SK-MEL-5 (cell line): ENCODE measurements at places on chromosomes 4 and X.

GRCh38 chrX:20221902-20222301 is 44.8 kb downstream of the RPS6KA3 start:
- no peak for DNase-seq

- no peak for DNase-seq
Observed at GRCh38 chr4:21656832-21657231, 291.7 kb downstream of the KCNIP4 start.

GRCh38 chrX:105664243-105664642 is 158.1 kb upstream of the NRK start:
- no peak for DNase-seq

DNA sequence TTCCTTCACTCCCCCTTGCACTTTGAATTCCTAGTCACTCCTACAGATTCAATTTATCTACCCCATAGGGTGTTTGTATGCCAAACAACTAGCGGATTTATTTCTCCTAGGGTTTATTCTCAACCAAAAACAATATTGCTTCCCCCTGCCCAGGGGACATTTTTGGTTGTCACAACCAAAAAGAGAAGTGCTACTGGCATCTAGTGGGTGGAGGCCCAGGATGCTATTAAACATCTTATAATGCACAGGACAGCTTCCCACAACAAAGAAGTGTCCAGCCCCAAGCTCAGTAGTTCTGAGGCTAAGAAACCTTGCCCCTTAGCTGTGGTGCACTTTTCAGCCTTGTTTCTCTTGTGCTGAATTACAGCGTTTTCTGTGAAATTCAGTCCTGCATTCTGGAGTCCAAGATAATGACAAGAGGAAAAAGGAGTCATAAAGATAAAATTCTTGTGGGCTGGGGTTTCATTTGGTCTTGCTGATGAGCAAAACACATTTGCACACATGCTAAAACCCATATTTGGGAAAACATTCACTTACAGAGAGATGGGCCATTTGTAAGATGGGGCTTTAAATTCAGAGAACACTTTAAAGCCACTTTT is 11.2 kb upstream of the SYTL4 start:
- no peak for DNase-seq

GRCh38 chrX:97167333-97167732 is 283.6 kb downstream of the RPA4 start:
- DNase-seq, result no peak

- peak; percentile 76 for DNase-seq
Observed at GRCh38 chr4:74370912-74371311, 6.0 kb downstream of the EREG start.

DNA sequence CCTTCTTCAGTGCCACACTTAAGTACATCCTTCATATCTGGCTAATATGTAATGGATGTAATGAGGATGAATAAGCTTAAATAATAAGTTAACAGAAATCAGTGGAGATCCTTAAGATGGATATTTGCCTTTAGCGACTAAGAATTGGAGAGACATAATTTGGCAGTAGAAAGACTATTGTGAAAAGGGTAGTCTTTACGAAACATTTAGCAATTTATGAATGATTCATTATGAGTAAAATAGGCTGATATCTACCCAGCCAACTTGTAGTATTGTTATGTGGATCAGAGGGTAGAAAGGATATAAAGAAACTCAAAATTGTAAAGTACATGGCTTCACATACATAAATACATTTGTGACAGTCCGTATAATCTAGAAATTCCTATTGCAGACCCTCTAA is 2371.8 kb downstream of the PCDH7 start:
- no peak for DNase-seq

GRCh38 chrX:40719218-40719617 is 16.1 kb downstream of the MED14 start:
- DNase-seq, result no peak

GRCh38 chr4:99490286-99490685 is 20.5 kb upstream of the C4orf17 start:
- DNase-seq, result no peak

DNA sequence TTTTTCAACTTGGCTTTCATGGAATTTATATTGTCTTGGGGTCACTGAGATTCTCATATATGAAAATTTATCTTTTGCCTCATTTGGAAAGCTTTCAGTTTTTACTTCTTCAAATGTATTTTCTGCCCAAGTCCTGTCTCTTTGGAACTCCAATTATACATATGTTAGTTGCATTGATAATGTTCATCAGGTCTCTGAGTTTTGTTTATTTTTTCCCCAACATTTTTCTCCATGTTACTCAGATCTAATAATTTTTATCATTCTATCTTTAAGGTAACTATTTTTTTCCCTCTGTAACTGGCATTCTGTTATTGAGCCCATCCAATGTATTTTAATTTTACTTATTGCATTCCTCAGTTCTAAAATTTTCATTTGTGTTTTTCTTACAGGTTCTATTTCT is 10.7 kb upstream of the TRO start:
- DNase-seq, result no peak

- DNase-seq, result no peak
Observed at GRCh38 chr4:73172161-73172560, 86.4 kb downstream of the ANKRD17 start.

GRCh38 chr4:166377578-166377977 is 504.5 kb downstream of the TLL1 start:
- no peak for DNase-seq

DNA sequence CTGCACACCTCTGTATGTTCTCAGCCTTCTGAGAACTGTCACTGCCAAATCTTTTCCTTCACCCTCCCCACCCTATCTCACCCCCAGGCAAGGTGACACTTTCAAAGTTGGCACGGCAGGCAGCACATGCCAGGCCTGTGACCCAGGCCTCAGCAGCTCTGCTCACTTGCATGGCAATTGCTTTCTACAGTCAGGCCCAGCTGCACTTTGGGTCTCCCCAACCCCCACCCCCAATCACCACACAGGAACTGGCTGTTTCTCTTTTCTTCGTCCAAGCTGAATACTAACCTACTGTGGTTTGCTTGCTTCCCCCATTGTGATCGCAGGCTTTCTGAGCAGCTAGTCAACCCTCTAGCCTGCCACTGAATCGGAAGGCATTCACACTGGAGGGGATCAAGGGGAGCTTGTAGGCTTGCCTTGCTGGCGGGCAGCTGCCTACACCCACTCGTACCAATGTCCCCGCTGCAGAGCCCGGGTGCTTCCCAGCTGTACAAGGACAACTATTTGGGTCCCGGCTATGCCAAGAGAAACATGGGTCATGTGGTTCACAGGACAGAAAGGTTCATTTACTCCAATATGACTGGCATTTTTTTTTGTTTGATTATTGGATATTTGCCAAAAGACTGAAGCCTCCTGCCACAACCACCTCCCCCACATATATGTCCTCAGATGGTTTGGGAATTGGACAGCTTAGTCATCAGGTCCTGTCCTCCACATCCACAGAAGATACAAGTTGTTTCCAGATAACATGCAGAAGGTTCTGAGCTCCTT is 28.1 kb downstream of the SLC25A43 start:
- DNase-seq, result peak; percentile 0

GRCh38 chr4:155590796-155591585 is 75.7 kb upstream of the GUCY1A1 start:
- no peak for DNase-seq

GRCh38 chrX:144683247-144683646 is 564.1 kb upstream of the SPANXN1 start:
- DNase-seq, result no peak

GRCh38 chrX:19682712-19683331 is 167.5 kb upstream of the MAP3K15 start:
- DNase-seq, result no peak

DNA sequence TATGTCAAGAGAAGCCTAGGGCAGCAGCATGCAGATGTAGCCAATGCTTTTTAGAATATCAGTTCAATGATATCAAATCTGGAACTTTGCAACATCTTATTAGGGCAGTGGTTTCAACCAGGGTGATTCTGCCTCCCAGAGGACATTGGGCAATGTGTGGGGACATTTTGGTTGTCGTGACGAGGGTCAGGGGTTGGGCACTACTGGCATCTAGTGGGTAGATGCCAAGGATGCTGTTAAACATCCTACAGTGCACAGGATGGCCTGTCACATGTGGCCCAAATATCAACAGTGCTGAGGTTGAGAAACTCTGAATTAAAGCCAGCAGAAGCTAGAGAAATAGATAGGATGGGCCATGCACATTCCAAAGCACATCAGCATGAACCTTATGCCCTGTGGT is 152.3 kb downstream of the AMELX start:
- no peak for DNase-seq

- no peak for DNase-seq
Observed at GRCh38 chr4:105389167-105389566, 84.7 kb downstream of the PPA2 start.

DNA sequence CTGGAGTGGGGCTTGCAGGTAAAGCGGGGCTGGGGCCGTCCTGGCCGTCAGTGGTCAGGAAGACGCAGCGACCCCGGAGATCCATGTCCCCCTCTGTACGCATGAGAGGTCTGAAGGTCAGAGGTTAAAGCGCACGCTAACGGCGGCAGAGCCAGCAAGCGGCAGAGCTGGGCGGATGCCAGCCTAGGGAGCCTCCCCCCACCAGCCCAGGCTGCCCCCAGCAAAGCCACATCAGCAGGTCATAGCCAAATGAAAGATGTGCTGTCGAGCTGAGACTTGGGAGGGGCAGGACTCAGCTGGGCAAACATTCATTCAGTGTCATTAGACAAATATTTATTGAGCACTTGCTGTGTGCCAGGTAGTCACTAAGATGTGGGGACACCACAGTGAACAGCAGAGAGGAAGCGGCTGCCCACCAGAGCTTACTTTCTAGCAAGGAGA is 593 bp upstream of the JAKMIP1 start:
- no peak for DNase-seq

- peak; percentile 7 for DNase-seq
Observed at GRCh38 chr4:54281054-54281766, 52.1 kb downstream of the PDGFRA start.

GRCh38 chr4:119032921-119033685 is 102.5 kb upstream of the MYOZ2 start:
- DNase-seq, result no peak

- DNase-seq, result no peak
Observed at GRCh38 chr4:153791746-153792617, 3.1 kb upstream of the SFRP2 start.

DNA sequence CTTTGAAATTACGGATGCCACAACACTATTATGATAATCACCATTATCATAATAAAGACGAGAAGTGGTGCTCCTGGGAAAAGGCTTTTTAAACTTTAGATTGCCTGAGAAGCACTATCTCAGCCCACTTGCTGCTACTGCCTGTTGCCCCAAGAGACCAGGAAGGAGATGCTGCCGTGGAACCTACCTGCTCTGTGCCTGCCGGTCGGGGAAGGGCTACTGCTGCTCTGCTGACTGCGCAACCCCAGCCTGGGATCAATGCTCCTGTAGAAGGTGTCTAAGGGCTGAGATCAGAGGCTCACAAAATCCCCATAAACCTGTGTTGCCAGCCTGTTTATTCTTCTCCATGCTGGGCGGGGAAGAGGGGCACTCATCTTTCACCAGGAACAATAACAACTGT is 145.3 kb upstream of the VCX3B start:
- DNase-seq, result no peak

DNA sequence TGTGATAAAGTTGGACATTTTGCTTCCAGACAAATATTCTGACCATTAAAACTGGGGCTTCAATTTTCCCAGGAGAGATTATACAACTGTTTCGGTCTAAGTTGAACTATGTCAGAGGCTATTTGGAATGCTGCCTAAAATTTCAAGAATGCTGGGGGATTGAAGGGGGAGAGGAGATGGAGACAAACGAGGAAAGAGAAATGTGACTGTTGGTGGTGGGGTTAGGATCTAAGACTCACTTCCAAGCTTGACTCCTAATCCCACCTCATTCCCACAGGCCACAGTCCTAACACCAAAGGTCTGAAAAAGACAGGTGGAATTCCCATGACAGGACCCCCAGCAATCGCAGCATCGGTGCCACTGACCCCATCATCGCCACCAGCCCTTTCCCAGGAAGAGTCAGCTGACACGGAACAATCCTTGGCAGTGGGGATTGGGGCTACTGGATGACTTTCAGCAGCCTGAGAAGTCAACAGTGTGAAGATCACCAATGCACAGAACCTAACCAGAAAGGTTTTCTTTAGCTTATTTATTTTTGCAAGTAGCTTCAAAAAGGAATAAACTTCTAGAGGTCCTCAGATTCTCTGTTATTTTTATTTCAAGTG is 74.0 kb upstream of the PRSS48 start:
- DNase-seq, result no peak

DNA sequence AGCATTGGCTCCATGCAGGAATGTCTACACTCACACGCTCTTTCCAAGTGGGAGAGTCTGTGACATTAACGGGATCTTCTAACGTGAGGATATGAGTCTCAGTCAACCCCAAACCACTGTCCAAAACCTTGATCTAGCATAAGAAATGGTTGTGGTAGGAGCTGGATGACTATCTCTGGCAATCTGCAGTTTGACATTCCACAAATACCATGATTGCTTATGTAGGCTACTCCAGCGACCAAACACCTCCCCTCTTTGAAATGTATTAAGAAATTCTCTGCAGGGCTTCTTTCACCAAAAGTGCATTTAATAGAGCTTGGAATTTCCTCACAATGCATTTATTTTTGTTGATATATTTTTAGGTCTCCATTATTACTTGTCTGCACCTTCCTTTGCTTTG is 14.1 kb upstream of the STX18 start:
- no peak for DNase-seq

- no peak for DNase-seq
Observed at GRCh38 chr4:122119739-122120138, 32.4 kb upstream of the BLTP1 start.
